A549 (cell line): ENCODE measurements at places on chromosomes 11 and 22.

- no peak for DNase-seq
These were observed 25.2 kb downstream of the MORC2 start for GRCh38 chr22:30943368-30943767.

DNA sequence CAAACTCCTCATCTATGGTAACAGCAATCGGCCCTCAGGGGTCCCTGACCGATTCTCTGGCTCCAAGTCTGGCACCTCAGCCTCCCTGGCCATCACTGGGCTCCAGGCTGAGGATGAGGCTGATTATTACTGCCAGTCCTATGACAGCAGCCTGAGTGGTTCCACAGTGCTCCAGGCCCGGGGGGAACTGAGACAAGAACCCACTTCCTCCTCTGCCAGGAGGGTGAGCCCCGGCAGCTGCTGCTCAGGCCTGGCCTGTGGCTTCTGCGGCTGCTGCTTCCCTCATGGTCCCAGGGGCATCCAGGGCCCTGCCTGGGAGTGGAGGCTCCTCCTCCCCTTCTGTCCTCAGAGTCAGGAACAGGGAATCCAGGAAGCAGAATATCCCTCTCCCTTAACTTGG is 98.4 kb downstream of the ZNF280B start:
- no peak for DNase-seq

DNA sequence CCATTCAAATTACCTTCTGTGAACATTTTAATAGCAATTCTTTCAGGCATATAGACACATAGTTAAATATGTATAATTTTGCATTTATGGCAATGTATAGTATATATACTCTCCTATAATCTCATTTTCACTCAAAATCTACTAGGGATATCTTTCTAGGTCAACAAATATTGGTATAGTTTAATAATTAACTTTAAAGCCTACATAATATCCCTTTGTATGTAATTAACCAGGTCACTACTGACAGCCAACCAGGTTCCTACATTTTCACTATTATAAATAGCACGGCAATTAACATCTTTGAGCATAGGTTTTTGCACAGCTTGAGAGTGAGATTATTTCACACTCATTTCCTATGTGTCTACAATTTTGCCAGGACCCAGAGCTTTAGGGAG is 15.8 kb downstream of the OR2AG2 start:
- no peak for DNase-seq

DNA sequence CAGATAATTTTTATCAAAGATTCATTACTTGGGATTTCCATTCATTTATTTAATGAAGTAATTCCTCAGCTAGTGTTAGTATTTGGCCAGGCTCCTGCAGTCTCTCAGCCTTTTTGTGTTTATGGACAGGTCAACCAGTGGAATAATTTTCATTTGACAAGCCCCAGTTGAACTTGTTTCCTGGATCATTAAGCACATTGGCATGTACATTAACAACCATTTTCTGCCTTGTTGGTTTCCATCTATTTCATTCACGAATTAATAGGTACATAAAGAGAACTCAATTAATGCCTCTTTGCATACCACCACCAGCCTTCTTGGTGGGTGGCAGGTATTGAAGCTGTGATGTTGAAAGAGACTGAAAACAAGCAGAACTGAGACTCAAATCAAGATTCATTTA is 745.2 kb downstream of the KCNA4 start:
- DNase-seq: no peak
